ENCODE measurements at places on chromosomes 1 and 21.

- no peak for DNase-seq
These were observed 501 bp downstream of the FBXO6 start for GRCh38 chr1:11664336-11665065.

DNA sequence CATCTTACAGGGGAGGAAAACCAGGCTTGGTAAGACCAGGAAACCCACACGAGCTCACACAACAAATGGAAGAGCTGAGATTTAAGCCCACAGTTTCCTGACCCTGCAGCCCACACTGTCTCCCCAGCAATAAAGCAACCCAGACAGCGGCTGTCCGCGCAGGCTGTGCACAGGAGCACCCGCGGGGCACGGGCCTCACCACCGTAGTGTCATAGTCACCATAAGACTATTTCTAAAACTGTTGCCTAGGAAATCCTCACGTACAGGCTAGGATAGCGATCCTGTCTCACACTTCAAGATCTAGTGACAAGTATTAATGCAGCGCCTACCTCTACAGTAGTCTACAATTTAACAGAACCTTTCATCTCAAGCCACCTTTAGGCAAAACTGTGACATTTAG, 54.0 kb upstream of the SYT6 start:
- no peak for DNase-seq

- DNase-seq, result no peak
These were observed 2.4 kb upstream of the SPOCD1 start for GRCh38 chr1:31818206-31818605.

DNA sequence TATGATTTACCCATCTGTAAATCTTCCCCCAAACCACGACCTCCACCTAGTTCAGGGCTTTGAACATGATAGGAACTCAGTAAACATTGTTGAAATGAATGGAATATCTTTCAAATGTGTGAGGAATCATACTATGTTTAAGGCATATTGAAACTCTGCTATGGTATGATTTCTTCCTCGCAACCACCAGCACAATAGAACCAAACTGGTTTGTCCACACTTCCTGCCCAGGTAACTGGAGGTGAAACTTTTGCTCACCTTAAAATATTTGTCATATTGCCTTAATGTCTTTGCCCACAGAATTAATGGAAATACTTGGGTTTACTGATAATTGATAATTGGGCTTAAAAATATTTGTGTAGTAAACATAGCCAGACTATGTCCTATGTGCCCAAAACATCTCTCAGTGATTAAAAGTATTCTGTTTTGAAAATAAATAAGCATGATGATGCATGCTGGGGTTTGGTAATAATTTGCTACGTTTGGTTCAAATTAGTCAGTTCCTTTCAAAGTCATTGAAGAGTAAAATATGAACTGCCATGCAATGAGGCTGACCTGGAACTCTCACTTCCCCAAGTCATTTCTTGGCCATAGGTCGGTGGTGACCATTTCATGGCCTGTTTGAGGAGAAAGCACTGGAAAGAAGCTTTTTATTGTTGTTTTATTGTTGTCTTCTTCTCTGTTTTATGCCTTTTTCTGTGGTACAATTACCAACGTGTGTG, 73.3 kb downstream of the TNFSF18 start:
- no peak for DNase-seq

DNA sequence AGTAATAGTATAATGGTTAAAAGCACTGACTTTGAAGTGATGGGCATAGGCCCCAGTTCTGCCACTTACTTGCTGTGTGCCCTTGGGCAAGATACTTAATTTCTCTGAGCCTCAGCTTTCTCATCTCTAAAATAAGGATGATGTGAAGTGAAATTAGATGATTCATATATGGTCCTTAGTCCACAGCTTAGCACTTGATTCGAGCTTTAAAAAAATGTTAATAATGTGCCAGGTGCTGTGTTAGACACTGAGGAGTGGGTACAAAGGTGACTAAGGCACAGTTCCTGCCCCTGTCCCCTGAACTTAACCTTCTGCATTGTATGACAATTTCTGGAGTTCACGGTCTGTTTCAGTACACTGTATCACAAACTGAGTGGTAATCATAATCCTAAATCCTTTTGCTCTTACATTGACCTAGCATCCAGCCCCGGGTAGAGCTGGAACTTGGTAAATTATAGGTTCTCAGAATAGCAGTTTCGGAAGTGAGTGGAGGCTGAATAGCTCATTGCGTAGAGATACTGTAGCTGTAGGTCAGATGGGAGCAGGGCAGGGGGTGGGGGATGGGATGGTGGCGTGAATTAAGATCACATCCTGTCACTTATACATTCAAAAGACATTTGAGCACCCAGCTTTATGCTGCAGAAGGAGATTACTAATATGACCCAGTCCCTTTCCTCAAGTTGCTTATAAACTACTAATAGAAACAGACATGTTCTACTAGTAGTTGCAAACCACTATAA, 1.5 kb downstream of the ZNF691 start:
- no peak for DNase-seq

DNA sequence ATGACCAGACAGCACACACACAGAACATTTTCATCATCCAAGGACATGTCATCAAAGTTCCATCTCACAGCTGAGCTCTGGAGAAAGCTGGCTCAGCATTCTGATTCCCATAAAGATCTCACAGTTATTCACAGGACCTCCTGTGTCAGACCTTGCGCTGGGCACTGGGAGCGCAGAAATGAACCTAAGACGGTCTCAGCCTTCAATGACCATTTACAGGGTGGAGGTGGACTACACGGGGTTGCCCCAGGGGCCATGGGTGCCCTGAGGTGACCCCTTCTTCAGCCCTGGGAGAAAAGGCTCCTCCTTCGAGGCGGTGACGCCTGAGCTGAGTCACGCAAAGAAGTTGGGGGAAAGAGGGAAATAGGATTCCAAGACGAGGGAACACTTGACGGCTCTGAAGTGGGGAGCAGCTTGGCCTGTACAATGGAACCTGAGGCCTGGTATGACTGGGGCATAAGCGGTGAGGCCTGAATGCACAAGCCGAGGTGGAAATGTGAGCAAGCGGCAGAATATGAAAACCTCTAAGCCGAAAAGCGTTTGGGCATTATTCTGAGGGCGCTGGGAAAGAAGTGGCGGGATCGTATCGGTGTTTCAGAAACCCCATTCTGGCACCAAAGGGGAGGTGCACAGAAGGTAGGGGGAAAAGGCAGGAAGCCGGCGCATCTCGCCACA, 797 bp downstream of the CC2D1B start:
- no peak for DNase-seq

- DNase-seq, result no peak
These were observed 6.6 kb downstream of the ADORA1 start for GRCh38 chr1:203133970-203134725.

- no peak for DNase-seq
These were observed 7.1 kb upstream of the ACTA1 start for GRCh38 chr1:229440851-229441537.

DNA sequence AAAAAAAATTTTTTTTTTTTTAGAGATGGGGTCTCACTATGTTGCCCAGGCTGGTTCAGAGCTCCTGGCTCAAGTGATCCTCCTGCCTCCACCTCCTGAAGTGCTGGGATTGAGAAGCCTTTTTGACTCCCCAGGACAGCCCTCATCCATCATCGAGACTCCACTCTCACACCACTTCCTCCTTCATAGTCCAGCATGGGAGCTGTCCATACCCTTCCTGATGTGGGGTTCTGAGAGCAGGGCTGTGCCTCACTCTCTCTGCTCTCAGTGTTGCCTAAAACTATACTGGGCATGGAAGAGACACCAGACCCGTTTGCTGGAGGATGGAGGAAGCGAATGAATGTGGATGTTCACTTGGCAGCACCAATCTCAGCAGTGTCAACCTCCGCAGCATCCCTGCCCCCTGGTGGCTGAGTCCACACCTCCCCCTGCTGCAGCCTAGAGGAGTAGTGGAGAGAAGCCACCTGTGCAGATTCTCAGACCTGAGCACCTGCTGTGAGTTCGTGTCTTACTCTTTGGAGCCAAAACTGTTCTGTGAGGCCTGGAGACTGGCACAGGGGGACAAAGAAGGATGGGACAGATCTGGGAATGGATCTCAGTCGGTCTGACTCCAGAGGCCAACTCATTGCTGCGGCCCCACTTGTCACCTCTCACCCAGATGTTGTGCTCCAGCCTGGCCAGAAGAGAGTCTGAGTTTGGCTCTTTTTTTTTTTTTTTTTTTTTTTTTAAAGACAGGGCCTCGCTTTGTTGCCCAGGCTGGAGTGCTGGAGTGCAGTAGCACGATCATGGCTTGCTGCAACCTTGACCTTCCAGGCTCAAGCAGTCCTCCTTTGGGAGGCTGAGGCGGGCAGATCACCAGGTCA, 17.7 kb downstream of the TINAGL1 start:
- DNase-seq, result peak; percentile 25

DNA sequence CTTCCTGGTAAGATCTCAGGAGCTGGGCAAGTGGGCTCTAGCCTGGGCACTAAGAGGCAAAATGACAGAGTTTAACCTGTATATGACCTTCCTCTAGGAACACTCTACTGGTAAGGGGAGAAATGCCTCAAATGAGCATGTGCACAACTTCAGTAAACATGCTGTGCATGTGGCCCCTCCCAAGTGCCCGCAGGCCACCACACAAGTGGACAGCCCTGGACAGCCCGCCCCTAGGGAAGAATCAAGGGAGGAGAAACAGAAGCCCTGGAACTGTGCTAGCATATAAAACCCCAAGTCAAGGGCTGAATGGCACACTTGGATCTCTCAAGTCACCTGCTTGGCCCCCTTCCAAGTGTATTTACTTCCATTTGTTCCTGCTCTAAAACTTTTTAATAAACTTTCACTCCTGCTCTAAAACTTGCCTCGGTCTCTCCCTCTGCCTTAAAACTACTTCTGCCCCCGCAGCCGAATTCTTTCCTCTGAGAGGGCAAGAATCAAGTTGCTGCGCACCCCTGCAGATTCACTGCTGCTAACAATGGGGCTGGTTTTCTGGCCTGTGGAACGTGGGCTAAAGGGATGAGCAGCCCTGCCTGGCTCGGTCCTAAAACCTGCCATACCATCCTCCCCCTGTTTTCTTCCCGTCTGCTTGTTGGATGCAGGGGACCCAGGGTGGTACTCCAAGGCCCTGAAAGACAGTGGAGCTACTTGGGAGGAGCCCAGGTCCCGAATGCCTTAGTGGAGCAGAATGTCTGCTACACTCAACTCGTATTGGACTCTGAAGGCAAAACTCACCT, 93.5 kb downstream of the IER5 start:
- no peak for DNase-seq

DNA sequence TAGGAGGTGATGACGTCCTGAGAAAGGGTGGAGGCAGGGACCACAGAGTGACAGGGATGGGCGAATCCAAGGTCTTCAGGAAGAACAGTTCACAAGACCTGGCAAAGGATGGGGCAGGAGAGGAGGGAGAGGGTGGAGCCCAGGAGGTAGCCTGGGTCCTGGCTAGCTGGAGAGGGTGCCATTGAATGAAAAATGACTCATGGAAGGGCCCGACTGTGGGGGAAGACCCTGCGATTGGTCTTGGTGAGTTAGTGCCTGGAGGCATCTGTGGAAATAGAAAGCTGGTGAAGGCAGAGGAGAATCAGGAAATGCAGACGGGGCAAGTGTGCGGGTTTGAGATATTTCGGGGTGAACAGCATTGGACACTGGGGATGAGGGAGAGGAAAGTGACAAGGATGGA, 60.3 kb upstream of the SLC45A1 start:
- DNase-seq, result no peak

DNA sequence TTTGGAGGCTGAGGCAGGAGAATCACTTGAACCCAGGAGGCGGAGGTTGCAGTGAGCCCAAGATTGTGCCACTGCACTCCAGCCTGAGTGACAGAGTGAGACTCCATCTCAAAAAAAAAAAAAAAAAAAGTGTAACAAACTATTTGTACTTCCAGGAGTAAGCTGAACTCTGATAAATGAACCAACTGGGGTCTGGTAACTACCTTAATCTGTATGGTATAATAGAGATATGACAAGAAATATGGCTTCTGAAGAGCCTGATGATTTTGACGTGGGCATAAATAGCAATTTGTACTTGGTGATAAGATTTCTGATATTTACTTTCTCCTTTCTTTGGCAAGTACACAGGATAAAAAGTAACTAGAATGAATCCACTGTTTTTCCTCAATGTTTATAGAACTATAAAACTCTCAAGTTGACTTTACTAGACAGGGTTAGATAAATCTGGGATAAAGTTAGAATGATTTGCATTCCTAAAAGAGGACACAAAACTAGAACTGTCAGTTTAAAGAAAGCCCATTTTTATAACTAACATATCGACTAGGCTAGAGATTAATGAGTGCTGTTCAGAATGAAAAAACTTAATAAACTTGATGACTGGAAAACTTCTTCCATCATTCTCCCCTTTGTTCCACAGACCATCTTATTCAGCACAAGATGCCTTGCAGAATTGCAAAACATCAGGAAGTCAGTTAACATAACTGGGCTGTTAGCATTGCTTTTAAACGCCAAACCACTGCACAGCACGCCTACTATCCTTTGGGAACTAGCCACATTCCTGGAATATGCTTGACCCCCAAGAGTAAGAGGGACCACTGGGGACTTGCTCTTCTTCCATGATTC, 51.5 kb upstream of the EDARADD start:
- DNase-seq, result no peak

- DNase-seq, result no peak
These were observed 50.2 kb downstream of the KCNJ6 start for GRCh38 chr21:37866027-37866426.

DNA sequence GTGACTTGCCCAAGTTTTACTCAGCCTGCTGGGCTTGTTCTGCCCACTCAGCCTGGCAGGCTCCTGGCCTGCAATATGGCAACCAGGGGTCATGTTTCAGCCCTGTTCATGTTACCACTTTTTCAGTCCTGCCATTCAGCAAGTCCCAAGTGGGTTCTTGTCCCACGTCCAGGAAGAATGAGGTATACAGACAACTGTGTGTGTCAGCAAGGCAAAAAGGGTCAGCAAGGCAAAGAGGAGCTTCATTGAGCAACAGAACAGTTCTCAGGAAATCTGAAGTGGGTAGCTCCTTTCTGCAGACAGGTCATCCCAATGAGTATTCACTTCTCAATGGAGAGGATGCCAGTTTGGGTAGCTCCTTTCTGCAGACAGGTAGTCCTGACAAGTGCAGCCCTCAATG, 1233.3 kb upstream of the B3GALT2 start:
- no peak for DNase-seq

DNA sequence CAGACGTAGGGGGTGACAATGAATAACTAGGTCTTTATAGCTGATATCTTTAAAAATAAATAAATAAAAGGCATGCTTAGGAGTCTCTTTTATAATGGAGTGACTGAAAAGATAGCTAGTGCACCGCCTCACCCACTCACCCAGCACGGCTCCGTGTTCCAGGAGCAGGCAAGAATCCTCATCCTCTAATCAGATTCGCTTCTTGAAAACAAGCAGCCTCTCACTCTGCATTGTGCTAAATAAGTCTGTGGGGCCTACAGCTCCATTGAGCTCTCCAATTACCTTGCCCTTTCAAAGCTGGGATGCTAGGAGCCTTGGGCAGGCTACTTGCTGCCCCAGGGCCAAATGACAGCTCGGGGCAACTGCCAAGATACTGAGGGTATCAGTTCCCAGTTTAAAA, 91.5 kb downstream of the TIAM1 start:
- DNase-seq, result no peak

Data from stimulated activated CD8-positive, alpha-beta memory T cell treated with anti-CD3 and anti-CD28 coated beads, Interleukin-4, amount 100 ng/mL, for 1 hour (primary cell).